Retinal pigment epithelial cell (primary cell): ENCODE measurements at places on chromosomes 5 and 9.
A peak's percentile ranks its signal among the peaks of the same experiment; 100 is the strongest.

GRCh38 chr9:21096172-21096900, 18.6 kb upstream of the IFNB1 start:
- no peak for DNase-seq

DNA sequence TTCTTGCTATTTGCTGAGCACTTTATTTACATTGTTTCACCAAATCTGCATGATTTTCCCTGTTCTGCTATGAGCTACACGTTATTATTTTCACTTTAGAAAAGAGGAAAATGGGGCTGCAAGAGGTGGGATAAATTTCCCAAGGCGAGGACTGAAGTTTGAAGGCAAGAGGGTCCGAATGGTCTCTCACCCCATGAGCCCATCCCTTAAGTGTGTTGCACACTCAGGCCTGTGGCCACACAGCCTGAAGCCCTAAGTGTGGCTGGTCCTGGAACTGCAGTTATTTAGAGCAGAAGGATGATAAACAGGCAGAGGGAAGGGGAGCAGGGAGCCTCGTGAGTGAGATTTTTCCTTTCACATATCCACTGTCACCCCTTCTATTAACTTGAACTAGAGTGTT, 7.8 kb downstream of the PDE8B start:
- DNase-seq = no peak

DNA sequence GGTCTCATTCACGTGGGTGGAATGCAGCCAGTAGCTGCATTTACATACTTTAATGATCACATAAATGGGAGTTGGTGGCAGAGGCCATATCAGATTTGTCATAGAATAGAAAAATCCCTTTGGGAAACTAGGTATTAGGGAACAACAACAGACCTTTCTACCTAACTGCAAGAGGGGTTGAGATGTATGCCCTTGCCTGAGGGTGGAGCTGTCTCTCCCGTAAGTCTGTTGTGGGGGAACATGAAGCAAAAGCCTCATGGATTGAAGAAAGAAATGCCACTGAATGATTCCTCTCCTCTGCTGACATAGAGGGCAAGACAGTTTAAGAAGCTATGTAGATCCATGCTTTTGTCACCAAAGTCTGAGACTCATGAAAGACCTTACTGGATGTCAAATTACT, 461.3 kb downstream of the SPOCK1 start:
- DNase-seq = no peak

DNA sequence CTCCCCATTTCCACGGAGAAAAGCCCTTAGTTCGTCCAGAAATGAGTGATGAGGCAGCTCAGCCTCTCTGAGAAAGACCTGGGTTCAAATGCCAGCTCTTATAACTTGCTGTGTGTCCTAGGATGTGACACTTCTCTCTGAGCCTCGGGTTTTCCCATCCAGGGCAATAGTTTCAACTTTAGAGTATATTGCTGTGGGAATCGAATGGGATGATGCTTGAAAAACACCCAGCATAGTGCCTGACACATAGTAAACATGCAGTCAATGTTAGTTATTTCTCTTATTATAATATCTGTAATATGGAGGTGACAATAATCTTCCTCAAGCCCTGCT, 430 bp upstream of the MAPKAP1 start:
- no peak for DNase-seq

- no peak for DNase-seq
Measured at GRCh38 chr9:91884153-91884552, 65.9 kb downstream of the ROR2 start.

DNA sequence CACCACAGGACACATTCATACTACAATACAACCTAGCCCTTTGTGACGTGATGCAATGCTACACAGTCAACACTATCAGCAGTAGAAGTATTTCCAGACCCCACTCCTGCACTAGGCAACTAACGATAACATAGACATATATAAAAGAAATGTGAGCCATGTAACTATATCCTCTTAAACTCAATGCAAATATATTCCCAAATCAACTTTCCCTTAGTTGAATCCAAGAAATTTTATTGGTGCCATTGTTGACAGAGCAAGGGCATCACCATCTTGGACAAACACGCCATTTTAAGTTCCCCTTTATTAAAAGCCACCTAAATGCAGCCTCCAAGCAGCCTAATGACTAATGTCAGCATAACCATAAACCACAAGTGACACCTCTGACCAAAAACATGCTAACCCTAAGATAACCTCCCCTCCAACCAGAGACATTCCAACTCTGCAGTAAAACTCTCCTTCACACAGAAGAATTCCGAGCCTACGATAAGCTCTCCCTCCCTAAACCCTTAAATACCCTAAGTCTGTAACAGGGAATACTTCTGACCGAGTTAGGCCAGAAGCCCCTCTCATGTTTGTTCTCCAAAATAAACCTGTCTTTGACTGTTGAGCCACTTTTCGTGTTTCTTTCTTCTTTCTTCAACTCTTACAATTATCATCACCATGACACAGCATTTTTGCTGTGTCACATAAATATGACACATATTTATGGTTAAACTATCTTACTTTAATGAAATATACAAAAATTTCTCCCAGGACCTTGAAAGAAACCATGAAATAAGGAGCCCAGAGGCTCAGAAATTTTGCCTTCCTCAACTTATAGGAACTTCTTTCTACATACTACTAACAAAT, 1497.8 kb downstream of the EFNA5 start:
- no peak for DNase-seq

DNA sequence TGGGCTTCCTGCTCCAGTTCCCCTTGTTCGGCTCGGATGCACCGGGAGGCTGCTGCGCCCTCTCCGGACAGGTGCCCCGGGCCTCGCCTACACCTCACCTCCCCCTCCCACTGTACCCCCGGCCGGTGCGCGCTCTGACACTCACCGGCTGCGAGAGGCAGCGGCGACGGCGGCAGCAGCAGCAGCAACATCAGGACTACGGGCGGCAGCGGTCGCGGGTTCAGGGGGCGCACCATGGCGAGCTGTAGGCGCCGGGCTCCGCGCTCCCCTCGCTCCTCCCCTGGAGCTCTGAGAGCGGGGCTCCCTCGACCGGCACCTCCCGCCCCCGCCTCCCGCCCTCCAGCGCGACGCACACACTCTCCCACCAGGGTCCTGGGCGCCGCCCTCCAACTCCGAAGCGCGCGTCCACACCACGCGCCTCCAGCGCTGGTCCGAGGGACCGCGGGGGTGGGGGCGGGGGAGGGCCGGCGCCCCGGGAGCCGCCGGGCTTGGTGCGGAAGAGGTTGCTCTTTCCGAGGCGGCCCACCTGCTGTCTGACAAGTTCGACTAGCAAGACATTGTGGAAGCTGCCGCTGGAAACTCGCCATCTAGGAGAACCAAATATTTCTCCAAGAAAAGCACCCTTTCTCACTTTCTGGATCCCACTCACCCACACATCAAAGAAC, at the start of gene GFRA3:
GFRA3 (minus strand) TSS at position 433 of the 665 bp plus-strand sequence; CDS start at position 236, 197 bp downstream.
- no peak for DNase-seq

- no peak for DNase-seq
Measured at GRCh38 chr9:18776836-18777820, 255.9 kb downstream of the SAXO1 start.

DNA sequence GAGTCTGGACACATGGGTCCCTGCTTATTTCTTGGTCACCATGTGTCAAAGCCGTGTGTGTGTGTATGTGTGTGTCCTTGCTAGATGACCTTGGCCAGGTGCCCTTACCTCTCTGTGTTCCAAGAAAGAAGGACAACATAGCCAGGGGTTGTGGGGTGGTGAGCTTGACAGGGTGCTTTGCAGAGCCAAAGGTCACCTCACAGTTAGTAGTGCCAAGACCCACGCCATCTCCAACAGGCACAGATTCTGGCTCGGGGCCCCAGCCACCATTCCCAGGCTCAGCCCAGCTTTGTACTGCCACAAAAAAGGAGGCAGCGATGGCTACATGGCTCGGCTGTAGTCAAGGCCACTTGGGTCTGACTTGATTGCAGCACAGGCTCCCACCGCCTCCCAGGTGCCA, 39.5 kb downstream of the CXXC5 start:
- no peak for DNase-seq

- DNase-seq = no peak
Measured at GRCh38 chr9:101197026-101197425, 168.5 kb downstream of the PLPPR1 start.

DNA sequence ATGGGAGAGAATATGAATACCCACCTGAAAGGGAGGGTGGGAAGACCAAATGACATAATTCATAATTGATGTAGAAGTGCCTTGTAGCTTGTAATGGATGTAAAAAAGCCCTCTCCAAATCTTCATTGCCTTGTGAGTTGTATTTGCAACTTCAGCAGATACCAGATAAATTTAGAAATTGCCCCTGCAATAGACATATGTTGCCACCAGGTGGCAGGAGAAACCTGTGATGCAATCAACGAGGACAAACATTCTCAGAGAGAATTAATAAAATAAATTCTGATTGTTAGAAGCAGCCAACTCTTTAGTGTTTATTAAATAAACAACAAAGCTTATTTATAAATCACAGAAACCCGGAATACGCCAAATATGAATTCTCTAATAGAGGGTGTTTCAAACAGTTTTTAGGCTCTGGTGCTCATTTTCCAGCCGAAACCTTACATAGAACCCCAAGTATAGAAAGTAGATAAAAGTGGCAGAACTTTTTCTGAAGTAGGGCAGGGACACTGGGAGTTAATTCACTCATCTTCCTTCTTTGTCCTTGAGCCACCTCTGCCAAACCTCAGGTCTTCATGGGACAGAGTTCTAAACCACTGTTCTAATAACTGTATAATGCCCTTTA, 147.8 kb downstream of the TMEM38B start:
- DNase-seq = peak; percentile 2

DNA sequence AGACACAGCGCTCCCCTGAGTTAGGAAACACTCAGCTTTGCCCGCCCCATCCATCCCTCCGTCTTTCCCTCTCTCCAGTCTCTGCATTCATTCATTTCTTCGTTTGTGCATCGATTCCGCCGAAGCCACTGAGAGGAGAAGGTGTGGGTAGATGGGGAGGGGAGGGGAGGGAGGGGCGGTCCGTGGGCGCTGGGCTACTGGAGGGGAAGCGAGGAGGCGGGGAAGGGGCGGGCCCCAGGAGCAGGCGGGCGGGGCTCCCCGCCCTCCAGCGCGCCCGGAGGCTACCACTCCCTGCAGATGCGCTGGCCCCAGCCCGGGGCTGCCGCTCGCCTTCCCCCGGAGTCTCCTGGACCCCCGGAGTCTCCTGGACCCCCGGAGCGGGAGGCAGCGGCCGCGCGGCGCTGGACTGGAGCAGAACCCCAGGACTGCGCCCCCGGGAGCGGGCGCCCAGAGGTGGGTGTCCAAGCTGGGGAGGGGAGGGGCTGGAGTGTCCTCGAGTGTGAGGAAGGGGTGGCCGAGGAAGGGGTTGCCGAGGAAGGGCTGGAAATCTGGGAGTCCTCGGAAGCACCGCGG, 159.5 kb downstream of the C9orf152 start:
- DNase-seq = no peak

GRCh38 chr5:65825408-65826328, 100.7 kb upstream of the ERBIN start:
- no peak for DNase-seq
